ENCODE measurements at places on chromosomes 7 and 10. TPM values are rescaled to one million over a fixed set of nuclear protein-coding genes. Genes with fewer than 3 reads are reported as not detected.

MYH16 gene
- 1.3 TPM for total RNA-seq

SSMEM1 gene
- total RNA-seq: not detected

CTTNBP2 gene
- total RNA-seq: 0.14 TPM

PRSS1 gene
- not detected for total RNA-seq

MMRN2 gene
- 6.2 TPM for total RNA-seq

SPAG6 gene
- not detected for total RNA-seq

ANXA8 gene
- total RNA-seq: 562 TPM

PLAC9 gene
- total RNA-seq: not detected

TMEM213 gene
- total RNA-seq: not detected

C10orf143 gene
- total RNA-seq: 1.1 TPM

OGA gene
- total RNA-seq: 56.9 TPM

KIF11 gene
- 34.1 TPM for total RNA-seq

GBX1 gene
- not detected for total RNA-seq

HOXA9 gene
- total RNA-seq: 47.3 TPM

MBL2 gene
- total RNA-seq: not detected

FAM25G gene
- not detected for total RNA-seq

STX1A gene
- total RNA-seq: 20.1 TPM

GRID2IP gene
- total RNA-seq: 0.14 TPM

C10orf67 gene
- total RNA-seq: 0.11 TPM

SPDYE5 gene
- total RNA-seq: not detected
